Stimulated activated CD4-positive, alpha-beta T cell treated with anti-CD3 and anti-CD28 coated beads, Interleukin-2, amount 100 ng/mL, for 48 hours (primary cell): ENCODE measurements at places on chromosomes 6 and 20.

DNA sequence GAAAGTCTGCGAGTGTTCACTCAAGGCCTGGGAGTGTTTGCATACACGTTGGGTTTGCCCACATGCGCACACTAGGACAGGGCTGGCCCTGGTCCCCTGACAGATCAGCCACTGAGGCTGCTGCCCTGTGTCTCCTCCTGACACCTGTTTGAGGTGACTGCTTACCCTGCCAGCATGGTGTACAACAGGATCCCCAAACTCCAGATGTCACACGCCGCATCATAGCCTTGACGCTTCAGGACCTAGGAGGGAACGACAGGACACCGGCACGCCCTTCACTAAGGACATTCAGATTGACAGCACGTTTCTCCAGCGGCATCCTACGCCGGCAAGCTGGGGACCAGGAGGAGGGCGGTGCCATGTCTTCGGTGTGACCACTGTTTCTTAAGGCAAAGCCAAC, 37.0 kb upstream of the MPC1 start:
- no peak for DNase-seq

DNA sequence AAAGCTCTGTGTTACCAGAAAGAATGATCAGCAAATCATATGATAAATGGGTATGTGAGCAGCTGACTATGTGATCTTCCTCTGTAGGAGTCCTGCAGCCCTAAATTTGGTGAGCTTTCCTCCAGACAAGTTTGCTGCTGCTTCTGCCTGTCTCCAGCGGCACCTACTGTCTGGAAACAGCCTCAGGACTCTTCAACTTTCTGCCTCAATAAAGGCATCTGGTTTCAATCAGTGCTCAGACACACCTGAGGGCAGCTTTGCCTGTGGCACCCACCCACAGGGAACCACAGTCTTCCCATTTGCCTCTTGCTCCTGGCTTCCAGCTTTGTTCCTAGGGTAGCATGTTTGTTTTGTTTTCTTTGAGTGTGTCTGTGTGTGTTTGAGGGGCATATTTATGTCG, 727.9 kb upstream of the MAN1A1 start:
- DNase-seq, result no peak

- DNase-seq, result no peak
These were observed 69.4 kb downstream of the SNX9 start for GRCh38 chr6:157892363-157892877.

DNA sequence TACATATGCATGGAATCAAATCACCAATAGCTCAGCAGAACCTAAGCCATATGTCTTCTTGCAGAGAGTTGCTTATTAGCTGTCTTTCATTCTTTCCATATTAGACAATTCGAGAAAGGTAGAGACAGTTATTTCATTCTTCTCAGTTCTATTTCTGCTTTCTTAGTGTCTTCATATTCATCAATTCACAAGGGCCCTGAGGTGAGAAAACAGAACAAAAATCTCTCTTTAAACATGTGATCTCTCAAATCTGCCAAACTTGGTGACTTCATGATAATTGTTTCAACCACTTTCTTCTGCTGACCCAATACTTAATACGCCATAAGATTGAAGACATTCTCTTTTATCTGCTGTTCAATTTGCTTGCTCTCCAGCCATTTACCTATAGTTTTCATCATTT, 229.7 kb upstream of the MARCKS start:
- DNase-seq, result no peak

DNA sequence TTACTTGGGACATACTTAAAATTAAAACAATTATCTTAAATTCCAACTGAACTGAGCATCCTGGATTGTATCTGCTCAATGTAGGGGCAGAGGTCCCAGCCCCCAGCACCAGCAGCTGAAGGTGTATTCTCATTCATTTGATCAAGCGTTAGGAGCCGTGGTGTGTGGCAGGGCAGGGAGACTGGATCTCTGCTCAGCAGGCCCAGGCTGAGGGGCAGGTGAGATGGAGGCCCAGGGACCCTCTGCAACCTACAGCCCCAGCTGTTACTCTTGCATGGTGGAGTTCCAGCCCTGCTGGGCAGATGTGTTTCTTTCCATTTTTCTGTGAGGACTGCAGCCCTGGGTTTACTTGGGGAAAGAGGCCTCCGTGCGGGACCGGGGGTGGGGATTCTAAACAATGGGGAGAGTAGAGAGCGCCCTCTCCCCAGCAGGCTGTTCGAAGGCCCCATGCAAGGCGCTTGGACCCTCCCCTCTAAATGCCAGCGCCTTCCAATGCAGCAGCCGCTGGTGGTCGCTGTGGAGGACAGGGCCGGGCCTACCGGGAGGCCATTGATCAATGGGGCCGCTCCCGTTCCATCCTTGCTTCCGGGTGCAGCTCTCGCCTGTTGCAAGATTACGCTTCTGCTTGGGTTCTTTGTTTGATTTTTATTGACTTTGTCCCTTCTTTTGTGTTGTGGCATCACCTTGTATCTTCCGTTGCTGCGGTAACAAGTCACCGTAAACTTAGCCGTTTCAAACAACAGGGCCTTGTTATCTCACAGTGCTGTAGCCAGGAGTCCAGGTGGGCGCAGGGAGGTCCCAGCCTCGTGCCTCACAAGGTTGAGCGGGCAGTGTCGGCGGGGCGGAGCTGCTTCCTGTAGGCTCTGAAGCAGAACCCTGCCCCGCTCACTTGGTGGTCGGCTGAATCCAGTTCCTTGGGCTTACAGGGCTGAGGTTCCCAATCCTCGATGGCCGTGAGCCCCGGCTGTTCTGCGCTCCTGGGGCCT, 134.8 kb upstream of the PHACTR3 start:
- DNase-seq, result no peak

DNA sequence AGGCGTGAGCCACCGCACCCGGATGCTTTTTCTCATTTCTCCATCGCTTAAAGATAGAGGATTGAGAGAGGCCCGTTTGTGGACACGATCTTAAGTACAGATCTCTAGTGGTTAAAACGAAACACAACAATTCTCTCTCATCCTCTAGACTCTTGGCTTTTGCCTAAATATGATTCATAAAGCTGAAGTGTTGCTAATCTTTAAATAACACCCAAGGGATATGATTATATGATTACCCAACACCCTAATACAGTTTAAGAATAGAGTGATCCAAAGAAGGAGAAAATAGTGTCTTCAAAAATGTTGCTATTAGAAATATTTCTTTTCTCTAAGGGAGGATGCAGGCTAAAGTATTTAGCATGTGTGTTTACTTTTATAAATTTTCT, 50.4 kb downstream of the MTHFD1L start:
- DNase-seq, result no peak

DNA sequence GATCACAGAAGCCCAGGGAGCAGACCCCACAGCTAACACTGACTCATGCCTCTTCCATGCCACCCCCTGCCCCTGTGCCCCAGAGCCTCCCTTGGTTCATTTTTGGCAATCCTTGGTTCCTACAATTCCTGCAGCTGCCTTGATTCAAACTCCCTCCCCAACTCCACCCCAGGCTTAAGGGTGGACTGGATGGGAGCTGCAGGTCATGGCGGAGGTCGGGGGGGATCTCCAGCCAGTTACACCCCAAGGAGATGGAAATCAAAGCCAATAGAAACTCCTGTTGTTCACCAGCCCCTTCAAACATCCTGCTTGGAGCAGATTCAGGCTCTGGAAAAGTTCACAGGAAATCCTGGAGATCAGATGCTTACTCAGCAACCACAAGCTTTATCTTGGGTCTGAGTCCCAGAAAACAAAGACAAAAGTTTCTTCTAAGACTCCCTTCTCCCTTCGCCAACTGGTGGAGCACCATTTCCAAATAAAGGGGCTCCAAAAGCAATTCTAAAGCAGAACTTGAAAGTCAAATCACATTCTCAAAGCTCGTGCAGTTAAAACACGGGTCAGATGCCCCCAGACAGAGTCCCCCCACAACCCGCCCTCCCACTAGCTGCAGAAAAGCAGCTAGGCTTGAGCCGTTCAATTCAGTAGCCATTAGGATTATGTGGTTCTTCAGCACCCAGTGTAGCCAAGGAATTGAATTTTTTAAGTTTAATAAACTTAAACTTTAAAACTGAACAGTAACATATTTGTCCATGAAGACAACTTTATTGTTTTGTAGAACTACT, 149.5 kb downstream of the ANKRD60 start:
- no peak for DNase-seq

GRCh38 chr20:19883501-19883900, 125.4 kb downstream of the RIN2 start:
- DNase-seq, result no peak

DNA sequence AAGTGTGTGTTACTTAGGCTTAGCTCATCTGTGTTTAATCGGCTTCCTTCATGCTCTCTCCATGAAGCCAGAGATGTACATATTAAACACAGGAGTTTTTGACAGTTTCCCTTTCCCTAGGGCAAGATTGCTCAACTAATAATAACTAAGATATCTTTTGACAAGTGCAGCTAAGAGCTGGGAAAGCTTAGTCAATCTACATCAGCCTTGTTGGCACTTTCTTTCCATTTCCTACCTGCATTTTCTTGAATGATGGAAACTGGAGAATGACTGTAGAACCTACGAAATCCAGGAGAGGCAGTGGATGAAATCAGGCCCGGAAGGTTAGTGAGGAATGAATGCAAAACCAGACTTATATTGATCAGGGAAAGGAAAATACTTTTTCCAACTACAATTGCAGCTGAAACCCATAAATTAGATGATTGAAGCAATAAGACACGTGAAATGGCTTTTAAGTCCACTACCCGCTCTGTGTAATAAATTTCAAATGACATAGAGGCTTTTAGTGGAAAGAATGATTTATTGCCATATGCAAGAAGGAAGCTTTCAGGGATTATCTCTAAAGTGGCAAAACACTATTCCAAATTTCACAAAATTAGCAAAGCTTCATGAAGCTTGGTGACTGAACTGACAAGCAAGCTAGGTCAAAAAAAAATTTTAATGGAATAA, 237.2 kb upstream of the ID4 start:
- DNase-seq, result no peak

DNA sequence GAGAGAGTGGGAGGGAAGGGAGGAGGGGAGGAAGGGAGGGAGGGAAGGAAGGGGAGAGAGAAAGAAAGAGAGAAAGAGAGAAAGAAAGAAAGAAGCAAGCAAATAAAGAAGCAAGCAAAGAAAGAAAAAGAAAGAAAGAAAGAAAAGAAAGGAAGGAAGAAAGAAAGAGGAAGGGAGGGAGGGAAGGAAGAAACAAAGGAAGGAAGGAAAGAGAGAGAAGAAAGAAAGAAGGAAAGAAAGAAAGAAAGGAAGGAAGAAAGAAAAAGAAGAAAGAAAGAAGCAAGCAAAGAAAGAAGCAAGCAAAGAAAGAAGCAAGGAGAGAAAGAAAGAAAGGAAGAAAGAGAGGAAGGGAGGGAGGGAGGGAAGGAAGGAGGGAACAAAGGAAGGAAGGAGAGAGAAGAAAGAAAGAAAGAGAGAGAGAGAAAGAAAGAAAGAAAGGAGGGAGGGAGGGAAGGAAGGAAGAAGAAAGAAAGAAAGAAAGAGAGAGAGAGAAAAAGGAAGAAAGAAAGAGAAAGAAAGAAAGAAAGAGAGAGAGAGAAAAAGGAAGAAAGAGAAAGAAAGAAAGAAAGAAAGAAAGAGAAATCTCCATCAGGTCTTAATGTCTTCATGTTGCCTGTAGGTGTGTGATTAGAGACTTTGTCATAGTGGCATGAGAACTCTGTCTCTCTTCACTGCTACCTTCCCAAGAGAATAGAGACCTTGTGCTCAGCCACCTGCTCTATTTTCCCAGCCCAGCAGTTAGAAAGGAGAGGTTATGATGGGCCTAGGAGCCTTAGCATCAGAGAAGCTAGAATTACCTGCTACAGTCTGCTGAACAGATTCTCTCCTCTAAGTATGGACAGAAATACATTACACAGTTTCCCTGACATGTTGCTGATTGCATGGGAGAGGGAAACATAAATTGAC, 5.0 kb downstream of the SEMG1 start:
- DNase-seq, result no peak

- DNase-seq, result no peak
These were observed 979.2 kb upstream of the GJE1 start for GRCh38 chr6:141153563-141153962.

DNA sequence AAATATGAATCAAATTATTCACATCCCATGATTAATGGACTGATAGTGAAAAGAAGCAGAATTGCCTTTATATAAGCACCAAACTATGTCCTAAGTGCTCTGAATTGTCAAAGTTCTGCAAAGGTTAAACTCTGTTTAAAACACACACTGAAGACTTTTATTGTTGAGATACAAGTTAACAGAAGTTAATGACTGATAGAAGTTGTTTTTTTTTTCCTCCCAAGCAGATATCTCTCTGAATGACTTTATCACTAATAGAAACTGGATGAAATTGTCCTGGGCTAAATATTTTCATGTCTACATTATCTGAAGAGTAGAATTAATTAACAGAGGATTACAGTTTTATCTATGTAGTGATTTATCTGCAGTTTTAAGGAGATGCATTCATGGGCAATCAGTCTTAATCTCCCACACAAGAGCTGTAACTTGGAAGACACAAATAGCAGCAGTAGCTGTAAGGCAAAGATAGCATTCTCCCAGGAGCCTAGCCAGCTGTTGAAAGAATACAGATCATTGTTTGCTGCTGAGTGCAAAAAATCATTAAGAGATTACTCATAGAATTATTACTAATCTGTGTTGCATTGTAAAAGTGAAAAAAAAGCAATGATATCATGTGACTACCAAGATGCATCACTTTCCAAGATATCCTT, 49.9 kb downstream of the BMP5 start:
- no peak for DNase-seq

- no peak for DNase-seq
These were observed 62.4 kb downstream of the TNFRSF21 start for GRCh38 chr6:47247227-47247797.

DNA sequence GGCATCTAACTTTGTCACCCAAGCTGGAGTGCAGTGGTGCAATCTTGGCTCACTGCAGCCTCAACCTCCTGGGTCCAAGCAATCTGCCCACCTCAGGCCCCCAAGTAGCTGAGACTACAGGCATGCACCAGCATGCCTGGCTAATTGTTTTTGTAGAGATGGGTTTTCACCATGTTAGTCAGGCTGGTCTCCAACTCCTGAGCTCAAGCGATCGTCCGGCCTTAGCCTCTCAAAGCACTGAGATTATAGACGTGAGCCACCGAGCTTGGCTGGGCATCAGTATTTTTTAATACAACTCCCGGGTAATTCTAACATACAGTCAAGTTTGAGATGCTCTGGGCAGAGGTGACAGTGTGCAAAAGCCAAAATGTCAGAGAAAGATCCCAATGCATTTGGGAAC, 73.5 kb downstream of the NFATC2 start:
- DNase-seq, result no peak

DNA sequence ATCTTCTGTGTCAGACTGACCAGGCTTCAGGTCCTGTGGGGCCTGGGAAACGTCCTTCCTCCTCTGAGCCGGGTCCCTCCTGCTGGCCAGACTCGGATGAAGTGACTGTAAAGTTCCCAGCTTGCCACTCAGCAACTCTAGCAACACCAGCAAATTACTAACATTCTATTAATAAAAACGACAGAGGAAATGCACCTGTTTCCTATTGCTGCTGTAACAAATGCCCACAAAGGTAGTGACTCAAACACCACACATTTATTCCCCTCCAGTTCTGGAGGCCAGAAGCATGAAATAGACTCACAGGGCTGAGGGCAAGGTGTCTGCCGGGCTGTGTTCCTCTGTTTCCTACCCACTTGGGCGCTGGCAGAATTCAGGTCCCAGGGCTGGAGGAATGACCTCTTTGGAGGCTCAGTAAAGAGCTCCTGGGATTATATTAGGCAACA, 48.8 kb downstream of the CTCFL start:
- no peak for DNase-seq

- DNase-seq, result no peak
These were observed 57.7 kb downstream of the FAM229B start for GRCh38 chr6:112145080-112145573.
